ENCODE measurements at places on chromosomes 4 and X. TPM values are rescaled to one million over a fixed set of nuclear protein-coding genes. Genes with fewer than 3 reads are reported as not detected.
A peak's percentile ranks its signal among the peaks of the same experiment; 100 is the strongest.

DNA sequence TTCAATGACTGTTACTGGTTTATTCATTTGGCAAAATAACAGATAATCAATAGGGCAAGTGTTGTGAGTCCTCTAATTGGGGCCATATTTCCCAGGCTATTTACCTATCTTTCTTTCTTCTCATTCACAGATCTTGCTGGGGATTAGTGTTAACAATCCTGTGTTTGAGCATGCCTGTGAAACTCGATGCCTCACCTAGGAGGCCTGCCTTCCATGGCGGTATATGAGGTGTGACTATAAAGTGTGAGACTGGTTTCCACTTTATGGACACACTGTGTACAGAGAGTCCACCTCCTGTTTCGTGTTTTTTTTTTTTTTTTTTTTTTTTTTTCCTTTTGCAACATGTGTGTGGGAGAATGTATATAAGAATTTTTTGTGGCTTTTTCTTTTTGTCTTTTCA is 199.3 kb downstream of the BMPR1B start:
- no peaks in the 10 kb centered on the region for H3K36me3 ChIP-seq
- no peaks in the 10 kb centered on the region for H3K27me3 ChIP-seq
- H3K4me3 ChIP-seq: no peak overlapping the region
- no peak overlapping the region for H3K27ac ChIP-seq

DNA sequence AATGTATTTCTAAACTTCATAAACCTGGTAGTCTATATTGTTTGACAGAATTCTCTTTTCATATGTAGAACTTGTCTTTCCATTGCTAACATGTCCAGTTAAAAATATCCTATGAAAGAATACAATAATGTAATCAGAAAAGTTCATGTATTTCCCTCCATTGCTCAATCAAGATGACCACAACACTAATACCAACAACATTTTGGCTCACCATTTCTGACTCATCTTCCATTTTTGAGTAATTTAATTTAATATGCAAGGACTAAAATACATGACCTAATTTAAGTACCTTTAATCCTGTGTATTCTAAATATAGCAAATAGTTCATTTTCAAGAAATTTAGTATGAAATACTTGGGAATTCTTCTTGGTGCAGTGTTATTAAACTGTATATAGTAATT is 239.5 kb upstream of the GPC4 start:
- H3K4me1 ChIP-seq: no peaks in the 10 kb centered on the region
- no peak overlapping the region for H3K4me3 ChIP-seq
- no peak overlapping the region for H3K27ac ChIP-seq
- no peak for DNase-seq
- no peaks in the 10 kb centered on the region for H3K36me3 ChIP-seq

GPR50 gene
- total RNA-seq: 0.26 TPM

NDNF gene
- 0.10 TPM for total RNA-seq

TLR1 gene
- 0.41 TPM for total RNA-seq

ARSD gene
- 12.7 TPM for total RNA-seq

- no peaks in the 10 kb centered on the region for H3K4me1 ChIP-seq
- no peaks in the 10 kb centered on the region for H3K36me3 ChIP-seq
- H3K27ac ChIP-seq: no peak overlapping the region
Measured at GRCh38 chr4:172202480-172203076, 389.4 kb downstream of the GALNTL6 start.

GRCh38 chr4:150302553-150302952 is 224.3 kb downstream of the DCLK2 start:
- no peak overlapping the region for H3K27ac ChIP-seq
- no peak for DNase-seq
- no peaks in the 10 kb centered on the region for H3K4me1 ChIP-seq

GRCh38 chrX:108122748-108123147 is 31.2 kb downstream of the ATG4A start:
- no peaks in the 10 kb centered on the region for H3K4me1 ChIP-seq
- no peaks in the 10 kb centered on the region for H3K36me3 ChIP-seq
- no peak for DNase-seq
- no peaks in the 10 kb centered on the region for H3K27me3 ChIP-seq
- H3K27ac ChIP-seq: no peak overlapping the region

GRCh38 chrX:55130481-55130880 is 41.7 kb downstream of the PAGE2 start:
- no peak overlapping the region for H3K27ac ChIP-seq
- no peak for DNase-seq
- H3K4me1 ChIP-seq: no peaks in the 10 kb centered on the region
- H3K36me3 ChIP-seq: no peaks in the 10 kb centered on the region

GRCh38 chr4:82776925-82777542 is 21.6 kb downstream of the SCD5 start:
- no peaks in the 10 kb centered on the region for H3K4me1 ChIP-seq
- H3K4me3 ChIP-seq: no peak overlapping the region
- no peaks in the 10 kb centered on the region for H3K36me3 ChIP-seq

TBX22 gene
- not detected for total RNA-seq

DNA sequence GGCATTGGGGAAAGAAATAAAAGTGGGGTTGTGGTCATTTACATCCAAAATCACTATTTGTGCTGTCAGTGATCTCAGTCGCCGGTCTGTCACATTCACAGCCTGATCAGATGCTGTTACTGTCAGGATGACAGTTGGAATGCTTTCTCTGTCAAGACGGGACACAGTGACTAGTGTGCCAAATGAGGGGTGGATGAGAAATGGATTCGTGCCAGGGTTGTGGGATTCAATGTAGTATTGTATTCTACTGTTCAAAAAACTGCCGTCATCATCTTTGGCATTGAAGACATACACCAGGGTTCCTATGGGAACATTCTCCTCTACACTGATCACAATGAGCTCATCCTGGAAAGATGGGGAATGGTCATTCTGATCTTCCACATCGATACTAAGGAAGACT is 171.1 kb downstream of the DCHS2 start:
- H3K36me3 ChIP-seq: no peaks in the 10 kb centered on the region
- DNase-seq: no peak
- no peak overlapping the region for H3K4me3 ChIP-seq

ZIC3 gene
- total RNA-seq: not detected

- no peak overlapping the region for H3K4me3 ChIP-seq
- H3K27ac ChIP-seq: no peak overlapping the region
- no peaks in the 10 kb centered on the region for H3K27me3 ChIP-seq
- no peaks in the 10 kb centered on the region for H3K36me3 ChIP-seq
- peak; percentile 27 for DNase-seq
- no peaks in the 10 kb centered on the region for H3K4me1 ChIP-seq
Measured at GRCh38 chrX:128759745-128760144, 707.5 kb upstream of the ACTRT1 start.

DNA sequence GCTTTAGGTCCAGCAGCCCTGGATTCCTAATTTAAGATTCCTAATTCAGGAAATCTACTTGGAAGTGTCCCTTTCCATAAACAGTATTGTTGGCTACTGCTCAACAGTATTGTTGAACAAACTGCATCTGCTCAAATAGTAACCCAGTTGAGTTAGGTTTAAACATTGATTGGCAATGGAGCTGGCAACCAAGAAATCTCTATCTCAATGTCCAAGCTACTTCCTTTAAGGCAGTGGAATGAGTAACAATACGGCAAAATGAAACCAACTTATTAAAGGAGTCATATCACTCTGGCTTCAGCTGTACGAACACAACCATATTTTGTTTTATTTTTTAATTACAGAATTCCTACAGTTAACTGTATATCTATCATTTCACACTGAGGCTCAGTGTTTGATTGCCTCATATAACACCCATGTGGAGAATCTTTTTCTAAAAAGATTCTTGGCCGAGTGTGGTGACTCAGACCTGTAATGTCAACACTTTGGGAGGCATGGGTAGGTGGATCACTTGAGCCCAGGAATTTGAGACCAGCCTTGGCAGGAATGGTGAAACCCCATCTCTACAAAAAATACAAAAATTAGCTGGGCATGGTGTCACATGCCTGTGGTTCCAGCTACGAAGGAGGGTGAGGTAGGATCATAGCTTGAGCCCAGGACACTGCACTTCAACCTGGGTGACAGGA is 71.7 kb upstream of the IL13RA1 start:
- H3K36me3 ChIP-seq: no peaks in the 10 kb centered on the region
- no peak for DNase-seq
- H3K27me3 ChIP-seq: no peaks in the 10 kb centered on the region
- H3K4me1 ChIP-seq: no peaks in the 10 kb centered on the region
- H3K27ac ChIP-seq: no peak overlapping the region

DNA sequence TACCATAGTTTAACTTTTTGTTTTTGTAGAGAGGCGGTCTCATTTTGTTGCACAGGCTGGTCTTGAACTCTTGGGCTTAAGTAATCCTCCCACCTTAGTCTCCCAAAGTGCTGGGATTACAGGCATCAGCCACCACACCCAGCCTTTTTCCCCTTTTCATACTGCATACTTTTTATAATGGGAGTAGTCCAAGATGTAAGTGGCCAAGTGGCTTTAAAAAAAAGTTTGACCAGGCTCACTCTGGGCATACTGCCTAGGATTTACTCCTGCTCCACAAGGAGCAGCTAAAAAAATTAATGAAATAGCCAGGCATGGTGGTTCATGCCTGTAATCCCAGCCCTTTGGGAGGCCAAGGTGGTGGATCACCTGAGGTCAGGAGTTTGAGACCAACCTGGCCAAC is 6.0 kb downstream of the GRSF1 start:
- DNase-seq: no peak
- H3K4me1 ChIP-seq: peaks cover 6% of the 10 kb centered on the region
- peaks cover 20% of the 10 kb centered on the region for H3K36me3 ChIP-seq
- H3K27me3 ChIP-seq: no peaks in the 10 kb centered on the region

- no peaks in the 10 kb centered on the region for H3K27me3 ChIP-seq
- peak within 1 kb of the TSS; percentile 76 for H3K4me3 ChIP-seq
- peaks cover 14% of the 10 kb centered on the region for H3K4me1 ChIP-seq
- 0 out of 2 replicates have a peak, but pooled peaks cover 6% of the 10 kb centered on the region for H3K36me3 ChIP-seq
Measured at GRCh38 chrX:101097546-101098453, at the start of gene CENPI. CENPI (plus strand) TSS chrX:101098204; CDS start chrX:101101071, 2,867 bp downstream.

USP26 gene
- total RNA-seq: not detected

AVPR2 gene
- 10.6 TPM for total RNA-seq

- no peak overlapping the region for H3K4me3 ChIP-seq
- no peaks in the 10 kb centered on the region for H3K36me3 ChIP-seq
- no peak for DNase-seq
- no peak overlapping the region for H3K27ac ChIP-seq
- no peaks in the 10 kb centered on the region for H3K27me3 ChIP-seq
Measured at GRCh38 chr4:186757696-186758355, 34.2 kb upstream of the FAT1 start.

DNA sequence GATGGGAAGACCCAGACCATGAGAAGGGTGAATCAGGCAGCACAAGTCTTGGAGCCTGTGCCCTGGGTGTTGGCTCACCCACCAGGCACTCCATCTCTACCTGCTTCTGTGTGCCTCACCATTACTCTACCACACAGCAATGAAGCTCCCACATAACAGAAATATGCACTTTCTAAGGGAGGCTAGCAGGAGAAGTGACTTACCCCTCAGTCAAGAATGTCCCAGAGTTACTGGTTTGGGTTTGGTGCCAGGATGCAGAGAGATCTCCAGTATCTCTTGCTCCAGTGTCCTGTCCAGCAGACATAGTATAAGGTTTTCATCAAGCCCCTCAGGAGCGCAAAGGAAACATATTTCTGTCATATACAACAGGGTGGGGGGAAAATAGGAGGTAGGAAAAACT is 11.3 kb upstream of the RAB40A start:
- no peaks in the 10 kb centered on the region for H3K27me3 ChIP-seq
- no peaks in the 10 kb centered on the region for H3K4me1 ChIP-seq
- H3K36me3 ChIP-seq: no peaks in the 10 kb centered on the region
- H3K27ac ChIP-seq: no peak overlapping the region
- H3K4me3 ChIP-seq: no peak overlapping the region

DNA sequence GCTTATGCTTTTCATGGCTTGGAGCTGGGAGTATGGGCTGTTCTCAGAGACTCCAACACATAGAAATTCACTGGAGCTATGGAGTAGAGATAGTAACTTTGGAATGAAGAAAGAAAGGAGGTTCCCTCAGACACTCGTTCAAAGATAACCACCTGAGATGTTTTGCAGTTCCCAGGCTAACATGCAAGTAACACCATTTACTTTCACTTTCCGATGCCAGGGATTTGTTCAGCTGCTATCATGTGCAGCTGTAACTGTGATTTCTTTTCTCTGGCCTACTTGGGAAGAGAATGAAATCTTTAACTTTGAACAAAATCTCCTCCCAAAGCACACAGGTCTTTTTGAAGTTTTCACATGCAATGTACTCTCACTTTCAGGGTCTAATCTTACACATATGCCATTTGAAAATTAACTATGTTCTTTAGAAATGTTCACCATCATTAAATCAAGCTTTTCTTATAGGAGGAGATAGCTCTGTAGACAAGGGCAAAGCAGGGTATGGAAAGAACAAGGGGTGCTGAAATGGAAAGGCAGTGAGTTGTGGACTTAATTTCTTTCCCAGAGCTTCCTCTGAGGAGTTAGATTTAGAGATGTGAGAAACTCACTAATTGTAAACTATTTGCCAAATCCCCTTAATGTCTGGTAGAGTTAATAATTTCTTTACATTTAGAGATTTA is 514.3 kb downstream of the PDHA2 start:
- H3K27me3 ChIP-seq: no peaks in the 10 kb centered on the region
- H3K4me3 ChIP-seq: no peak overlapping the region
- H3K27ac ChIP-seq: no peak overlapping the region
- H3K4me1 ChIP-seq: no peaks in the 10 kb centered on the region
- DNase-seq: no peak

DNA sequence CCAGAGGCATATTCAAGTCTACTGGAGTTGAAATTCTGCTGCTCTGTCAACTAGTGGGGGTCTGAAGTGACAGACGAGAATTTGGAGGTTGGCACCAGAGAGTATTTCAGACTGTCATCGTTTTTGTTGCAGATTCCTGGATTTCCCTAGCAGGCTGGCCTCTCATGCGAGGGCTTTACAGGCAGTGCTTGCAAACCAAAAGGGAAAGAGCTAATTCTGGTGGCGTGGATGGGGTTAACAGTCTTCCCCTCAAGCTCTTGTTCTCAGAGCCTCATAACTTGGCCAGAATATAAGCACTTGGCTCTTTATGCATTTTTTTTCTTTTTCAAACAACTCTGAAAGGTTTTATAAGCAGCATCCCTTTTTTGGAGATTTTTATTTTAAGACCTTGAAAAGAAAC is at the start of gene SPARCL1:
SPARCL1 (minus strand) TSS at position 190 of the 400 bp plus-strand sequence. CDS start 29,802 bp downstream, outside the sequence.
- no peaks in the 10 kb centered on the region for H3K27me3 ChIP-seq
- no peak for DNase-seq
- no peaks in the 10 kb centered on the region for H3K4me1 ChIP-seq

GRCh38 chr4:183541752-183542040 is 36.8 kb downstream of the ING2 start:
- H3K4me1 ChIP-seq: no peaks in the 10 kb centered on the region
- no peak for DNase-seq
- H3K4me3 ChIP-seq: no peak overlapping the region
- H3K27ac ChIP-seq: no peak overlapping the region
- no peaks in the 10 kb centered on the region for H3K36me3 ChIP-seq

GRCh38 chrX:9708923-9709553 is 56.6 kb downstream of the GPR143 start:
- peak; percentile 45 for DNase-seq
- no peaks in the 10 kb centered on the region for H3K4me1 ChIP-seq
- no peaks in the 10 kb centered on the region for H3K27me3 ChIP-seq

HSFX4 gene
- not detected for total RNA-seq

TCP11X2 gene
- total RNA-seq: not detected
